ENCODE measurements at places on chromosomes 12 and 14.

- DNase-seq = no peak
These were observed 7.4 kb upstream of the OR10P1 start for GRCh38 chr12:55629058-55629841.

GRCh38 chr14:102579696-102580549 is 12.5 kb upstream of the RCOR1 start:
- no peak for DNase-seq

GRCh38 chr12:2959192-2959504 is at the start of gene TEAD4:
Gene TEAD4, plus strand, starts transcription at chr12:2959397.
- DNase-seq = peak; percentile 39

- DNase-seq = no peak
These were observed 75.3 kb downstream of the PPP1R12A start for GRCh38 chr12:79859646-79860045.

- DNase-seq = no peak
These were observed 14.8 kb downstream of the GTF2H3 start for GRCh38 chr12:123648401-123648800.

GRCh38 chr14:102759456-102760187 is 17.6 kb upstream of the TRAF3 start:
- DNase-seq = no peak

DNA sequence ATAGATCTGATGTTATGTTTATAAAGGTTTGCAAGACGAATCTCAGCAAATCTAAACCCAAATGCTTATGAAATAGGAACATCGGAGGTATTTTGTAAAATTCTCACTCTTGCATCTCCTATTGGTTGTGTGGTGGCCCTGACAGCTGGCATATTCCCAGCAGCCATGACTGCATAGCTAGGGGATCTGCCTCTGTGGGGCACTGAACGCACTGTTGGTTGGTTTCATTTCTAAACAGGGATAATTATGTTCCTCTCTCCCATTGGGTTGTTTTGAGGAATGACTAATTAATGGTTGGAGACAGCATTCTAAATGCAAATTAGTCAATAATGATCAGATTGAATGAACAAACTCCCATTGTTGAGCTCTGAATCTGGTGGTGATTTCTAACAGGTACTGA is 2.7 kb upstream of the BEST3 start:
- DNase-seq = no peak

DNA sequence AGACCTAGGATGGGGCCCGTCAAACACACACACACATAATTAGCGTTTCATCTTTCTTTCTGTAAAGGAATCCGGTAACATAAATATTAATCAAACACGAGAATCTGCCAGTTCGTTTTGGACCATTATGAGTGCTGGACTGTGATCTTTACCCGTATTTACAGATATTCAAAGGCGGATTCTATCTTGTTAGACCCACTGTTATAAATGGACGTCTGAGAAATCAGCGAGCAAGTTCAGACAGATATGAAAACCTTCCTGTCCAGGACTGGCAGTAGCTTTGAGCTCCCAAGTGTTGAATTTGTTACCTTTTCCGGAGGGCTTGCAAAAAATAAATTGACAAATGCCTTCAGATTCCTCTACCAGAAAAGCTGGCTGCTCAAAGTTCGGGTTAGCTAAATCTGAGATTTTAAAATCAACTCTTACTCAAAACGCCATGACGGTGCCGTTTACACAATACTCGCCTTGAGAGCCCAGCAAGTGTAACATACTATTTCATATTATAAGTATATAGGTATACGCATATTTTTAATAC is 27.6 kb downstream of the BCL11B start:
- DNase-seq = no peak

GRCh38 chr14:73460691-73461127 is 2.4 kb upstream of the NUMB start:
- no peak for DNase-seq

GRCh38 chr12:20220339-20220738 is 148.0 kb upstream of the PDE3A start:
- DNase-seq = peak; percentile 36

GRCh38 chr14:102746634-102747438 is 30.4 kb upstream of the TRAF3 start:
- no peak for DNase-seq

DNA sequence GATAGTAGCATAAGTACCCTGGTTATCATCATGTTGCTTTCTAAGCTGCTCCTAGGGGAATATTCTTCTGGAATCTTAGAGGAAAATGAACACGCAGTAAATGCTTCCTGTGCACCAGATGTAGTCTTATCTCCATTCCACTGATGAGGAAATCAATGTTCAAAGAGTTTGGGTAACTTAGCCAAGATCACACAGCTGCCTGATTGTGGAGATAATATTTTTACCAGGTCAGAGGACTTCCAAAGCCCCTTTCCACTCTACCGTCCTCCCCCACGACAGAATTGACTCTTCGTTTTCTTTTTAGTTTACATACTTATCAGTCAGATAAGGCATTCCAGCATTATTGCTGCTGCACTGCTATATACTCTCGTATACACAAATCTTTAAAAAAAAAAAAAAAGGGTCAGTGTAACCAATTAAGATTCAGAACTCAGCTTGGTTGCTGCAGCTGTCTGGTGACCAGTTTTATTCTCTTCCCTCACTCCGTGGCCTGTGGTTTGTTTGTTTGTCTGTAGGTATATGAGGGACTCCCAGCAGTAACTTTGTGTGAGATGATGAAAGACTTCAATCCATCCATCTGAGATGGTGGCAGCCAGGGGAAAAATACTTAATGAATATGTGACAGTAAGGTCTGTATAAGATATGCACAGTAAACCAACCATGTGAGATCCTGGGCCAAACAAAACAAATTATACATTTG is 110.5 kb downstream of the TGFB3 start:
- DNase-seq = no peak

GRCh38 chr12:13745111-13745860 is 236.1 kb downstream of the GRIN2B start:
- DNase-seq = no peak

GRCh38 chr14:106268013-106268727 is 741.8 kb downstream of the TMEM121 start:
- DNase-seq = no peak

DNA sequence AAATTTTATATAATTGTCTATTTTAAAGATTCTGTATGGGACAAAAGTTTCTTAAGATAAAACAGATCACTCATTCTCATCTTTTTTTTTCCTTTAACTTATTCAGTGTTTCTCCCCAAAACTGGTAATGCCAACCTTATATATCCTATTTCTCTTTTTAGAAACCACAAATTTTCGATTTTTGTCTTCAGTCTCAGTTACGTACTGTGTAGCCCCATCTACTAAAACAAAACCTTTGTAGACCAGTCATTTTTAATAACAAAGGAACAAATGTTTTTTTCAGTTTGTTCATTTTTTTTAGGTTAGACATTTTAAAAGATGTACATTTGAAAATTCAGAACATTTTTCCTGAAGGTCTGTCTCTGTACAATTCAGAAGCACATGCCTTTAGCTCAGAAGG is 18.2 kb downstream of the PNMA1 start:
- DNase-seq = no peak

DNA sequence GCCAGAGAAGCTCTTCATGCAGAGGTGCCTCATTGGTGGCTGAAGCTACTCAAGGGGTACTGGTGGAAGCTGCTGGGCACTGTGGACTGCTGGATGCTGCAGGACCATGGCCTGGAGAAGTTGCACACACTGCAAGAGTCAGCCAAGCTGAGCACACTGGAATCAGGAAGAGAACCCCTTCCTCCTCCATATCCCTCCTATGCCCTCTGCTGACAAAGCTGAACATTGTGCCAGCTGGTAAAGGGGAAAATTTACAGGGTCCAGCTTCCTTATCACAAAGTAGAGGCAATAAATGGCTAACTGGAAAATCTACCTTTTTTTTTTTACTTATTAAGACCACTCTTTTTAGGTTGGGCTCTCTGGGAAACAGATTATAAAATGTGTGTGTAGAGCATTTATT is 6.5 kb downstream of the CCDC175 start:
- DNase-seq = no peak

DNA sequence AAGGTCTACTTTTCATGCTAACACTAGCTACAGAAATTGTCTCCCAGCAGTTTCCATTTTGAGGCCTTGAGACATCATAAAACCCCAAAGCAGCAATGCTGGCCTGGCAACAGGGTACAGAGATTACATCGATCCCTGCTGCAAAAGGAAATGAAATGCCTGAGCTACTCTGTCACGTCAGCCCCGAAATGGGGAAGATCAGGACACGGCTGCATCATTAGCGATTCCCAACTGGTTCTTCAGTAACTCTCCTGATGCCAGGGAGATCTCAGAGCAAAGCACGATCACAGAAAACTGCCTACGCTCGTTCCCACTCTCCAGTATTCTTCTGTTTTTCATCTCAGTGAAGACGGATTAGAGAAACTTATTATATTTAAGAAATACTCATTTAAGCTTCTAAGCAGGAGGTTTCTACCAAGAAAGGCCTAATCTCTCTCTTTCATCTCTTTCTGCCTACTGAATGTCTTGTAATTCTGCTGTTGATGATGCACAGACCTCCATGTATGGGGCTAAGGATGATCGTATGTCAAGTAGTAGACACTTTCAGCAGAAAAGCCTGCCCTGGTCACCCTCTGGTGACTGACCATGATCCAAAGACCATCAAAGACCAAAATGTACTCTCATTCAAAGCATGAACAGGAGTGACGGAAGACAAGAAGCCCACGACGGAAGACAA is 168.5 kb downstream of the RIMBP2 start:
- no peak for DNase-seq

DNA sequence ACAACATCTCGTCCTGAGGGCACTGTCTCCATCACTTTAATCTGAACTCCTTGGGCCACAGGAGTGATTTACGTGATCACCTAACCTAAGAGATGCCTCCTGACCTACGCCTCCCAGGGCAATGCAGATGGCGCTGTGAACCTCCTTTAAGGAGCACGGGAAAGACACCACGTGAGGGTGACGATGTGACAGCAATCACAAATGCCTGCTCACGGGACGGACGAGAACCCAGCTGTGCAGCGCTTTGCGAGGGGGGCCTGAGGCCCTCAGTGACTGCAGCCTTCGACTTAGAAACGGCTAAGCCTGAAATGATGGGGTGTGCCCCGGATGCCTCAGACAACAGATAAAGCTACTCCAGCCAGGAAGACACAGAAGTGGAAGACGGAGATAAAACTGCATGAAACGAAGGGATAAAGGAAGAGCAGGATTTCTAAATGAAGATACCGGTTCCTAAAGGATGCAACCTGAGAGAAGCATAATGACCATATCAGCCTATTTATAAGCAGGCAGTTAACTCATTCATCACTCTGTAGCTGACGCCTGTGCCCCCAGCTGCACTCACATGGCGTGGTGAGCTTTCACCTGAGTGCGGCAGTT is 13.9 kb upstream of the GOLGA3 start:
- DNase-seq = no peak

- no peak for DNase-seq
These were observed 51.3 kb upstream of the RERGL start for GRCh38 chr12:18141048-18141982.

GRCh38 chr14:61836807-61837206 is 74.6 kb downstream of the SNAPC1 start:
- no peak for DNase-seq

DNA sequence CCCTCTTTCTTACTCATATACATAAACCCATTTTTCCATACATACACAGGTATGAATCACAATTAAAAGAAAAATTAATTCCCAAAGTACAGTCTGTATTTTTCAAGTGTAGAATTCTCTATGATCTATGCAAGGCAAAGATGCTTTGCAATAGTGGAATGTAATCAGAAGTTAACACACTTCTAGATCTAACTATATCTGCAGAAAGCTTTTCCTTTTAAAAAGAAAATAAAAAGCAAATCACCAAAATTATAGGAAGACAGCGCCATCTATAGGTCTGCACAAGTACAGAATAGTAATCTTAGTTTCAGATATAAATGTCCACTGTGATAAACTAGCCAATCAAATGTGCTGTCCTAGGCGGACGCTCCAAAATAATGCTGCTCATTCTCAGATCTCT is 22.0 kb downstream of the SLC25A21 start:
- DNase-seq = no peak

GRCh38 chr12:25833657-25834056 is 124.8 kb upstream of the RASSF8 start:
- no peak for DNase-seq

DNA sequence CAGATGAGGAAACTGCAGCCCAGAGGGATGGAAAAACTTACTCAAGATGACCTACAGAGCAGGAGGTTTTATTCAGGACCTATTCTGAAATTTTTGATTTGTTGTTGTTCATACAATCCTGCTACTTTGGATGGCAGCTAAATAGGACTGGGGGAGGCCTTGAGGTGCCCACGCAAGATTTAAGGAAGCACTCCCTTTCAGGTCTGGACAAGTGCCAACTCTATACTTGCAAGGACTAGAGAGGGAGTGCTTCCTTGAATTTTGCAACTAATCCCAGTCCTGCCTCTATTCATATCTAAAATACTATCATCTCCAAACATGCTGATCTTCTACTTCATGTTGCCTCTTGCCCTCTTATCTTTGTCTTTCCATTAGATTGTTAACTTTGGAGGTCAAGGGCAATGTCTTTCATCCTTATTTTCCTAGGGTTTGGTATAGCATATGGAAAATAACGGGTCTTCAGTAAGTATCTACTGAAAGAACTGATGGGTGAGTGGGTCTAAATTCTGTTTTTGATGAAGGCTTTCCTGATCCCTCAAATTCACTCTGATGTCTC is 28.6 kb upstream of the PPM1H start:
- no peak for DNase-seq

DNA sequence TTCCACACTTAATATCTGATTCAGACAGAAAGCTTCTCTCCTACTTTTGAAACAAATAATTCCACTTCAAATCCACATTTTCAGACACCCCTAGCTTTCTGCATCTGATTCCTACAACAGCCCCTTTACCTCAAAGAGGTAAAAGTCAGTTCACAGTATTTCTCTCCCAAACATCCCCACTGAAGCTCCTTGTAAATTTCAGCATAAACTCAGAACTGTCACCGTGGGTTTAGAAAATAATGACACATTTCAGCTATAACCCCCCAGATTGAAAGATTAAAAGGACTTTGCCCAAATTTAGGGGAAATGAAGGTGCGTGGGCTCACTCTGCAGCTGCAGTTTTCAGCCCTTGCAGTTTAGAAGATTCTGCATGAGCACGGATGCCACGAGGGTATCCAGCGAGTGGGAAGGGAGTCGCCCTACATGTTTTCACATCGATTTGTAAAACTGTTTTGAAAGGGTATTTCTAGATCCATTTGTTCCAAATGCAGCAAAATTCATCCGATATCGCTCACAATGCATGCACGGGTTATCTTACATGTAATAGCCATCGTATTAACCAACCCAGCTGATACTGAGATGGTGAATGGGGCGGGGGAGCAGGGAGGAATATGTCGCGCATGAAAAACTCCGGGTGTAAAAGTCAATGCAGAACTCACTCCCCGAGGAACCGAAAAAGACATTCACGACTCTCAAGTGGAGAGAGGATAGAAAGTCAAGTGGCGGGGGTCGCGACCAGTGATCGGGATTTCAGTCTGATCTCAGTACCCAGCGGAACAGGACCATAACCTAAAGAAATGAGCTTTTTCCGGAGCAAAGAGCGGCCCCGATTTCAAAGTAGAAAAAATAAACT is 5.0 kb upstream of the CCND2 start:
- DNase-seq = no peak

Data from HCT116 (cell line).